ENCODE measurements at places on chromosomes 13 and 19. TPM values are rescaled to one million over a fixed set of nuclear protein-coding genes. Genes with fewer than 3 reads are reported as not detected.

- H3K36me3 ChIP-seq = peaks cover 63% of the 10 kb centered on the region
- H3K4me1 ChIP-seq = no peaks in the 10 kb centered on the region
- H3K27me3 ChIP-seq = no peaks in the 10 kb centered on the region
- no peak overlapping the region for H3K4me3 ChIP-seq
- no peak overlapping the region for H3K27ac ChIP-seq
These were observed 29.4 kb downstream of the ERCC5 start for GRCh38 chr13:102875256-102875655.

GRCh38 chr13:113927661-113928581 is 46.0 kb downstream of the C13orf46 start:
- no peak overlapping the region for H3K4me3 ChIP-seq
- H3K27me3 ChIP-seq = no peaks in the 10 kb centered on the region
- H3K4me1 ChIP-seq = peaks cover 26% of the 10 kb centered on the region
- DNase-seq = peak; percentile 85
- no peaks in the 10 kb centered on the region for H3K36me3 ChIP-seq

DNA sequence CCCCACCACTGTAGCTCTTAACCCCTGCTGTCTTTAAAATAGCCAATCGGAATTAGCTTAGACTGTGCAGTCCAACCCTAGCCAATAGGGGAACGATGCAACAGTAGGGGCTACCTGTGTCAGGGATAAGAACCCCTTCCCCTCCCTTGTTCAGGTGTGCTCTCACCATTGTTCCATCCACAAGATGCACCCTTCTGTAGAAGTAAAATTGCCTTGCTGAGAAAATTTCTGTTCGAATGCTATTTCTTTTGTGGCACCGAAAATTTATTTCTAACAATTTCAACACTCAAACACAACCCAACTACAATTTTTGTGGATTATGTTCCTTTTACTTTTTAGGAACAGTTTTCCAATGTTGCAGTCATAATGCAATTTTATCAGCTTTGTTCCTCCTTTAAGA is 3.6 kb upstream of the ZNF583 start:
- no peak overlapping the region for H3K4me3 ChIP-seq
- H3K36me3 ChIP-seq = peaks cover 4% of the 10 kb centered on the region
- no peaks in the 10 kb centered on the region for H3K27me3 ChIP-seq

DNA sequence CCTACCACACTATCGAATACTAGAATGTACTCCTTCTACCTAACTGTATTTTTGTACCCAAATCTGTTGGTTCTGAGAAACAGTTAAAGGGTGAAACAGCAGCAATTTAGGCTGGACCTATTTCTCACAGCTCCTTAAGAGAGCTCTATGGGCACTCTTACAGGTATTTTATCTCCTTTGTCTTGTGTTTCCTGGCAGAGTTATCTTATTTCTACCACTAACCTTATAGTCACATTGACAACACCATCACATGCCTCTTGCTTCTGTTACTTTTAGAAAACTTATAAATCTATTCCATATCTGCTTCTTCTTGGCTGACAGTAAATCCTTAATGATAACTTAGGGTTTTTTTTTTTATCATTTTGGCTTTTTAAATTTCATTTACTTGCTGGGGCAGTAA is 130.7 kb downstream of the MYO16 start:
- H3K4me1 ChIP-seq = no peaks in the 10 kb centered on the region
- no peak overlapping the region for H3K27ac ChIP-seq
- DNase-seq = no peak
- no peaks in the 10 kb centered on the region for H3K27me3 ChIP-seq
- H3K4me3 ChIP-seq = no peak overlapping the region

DNA sequence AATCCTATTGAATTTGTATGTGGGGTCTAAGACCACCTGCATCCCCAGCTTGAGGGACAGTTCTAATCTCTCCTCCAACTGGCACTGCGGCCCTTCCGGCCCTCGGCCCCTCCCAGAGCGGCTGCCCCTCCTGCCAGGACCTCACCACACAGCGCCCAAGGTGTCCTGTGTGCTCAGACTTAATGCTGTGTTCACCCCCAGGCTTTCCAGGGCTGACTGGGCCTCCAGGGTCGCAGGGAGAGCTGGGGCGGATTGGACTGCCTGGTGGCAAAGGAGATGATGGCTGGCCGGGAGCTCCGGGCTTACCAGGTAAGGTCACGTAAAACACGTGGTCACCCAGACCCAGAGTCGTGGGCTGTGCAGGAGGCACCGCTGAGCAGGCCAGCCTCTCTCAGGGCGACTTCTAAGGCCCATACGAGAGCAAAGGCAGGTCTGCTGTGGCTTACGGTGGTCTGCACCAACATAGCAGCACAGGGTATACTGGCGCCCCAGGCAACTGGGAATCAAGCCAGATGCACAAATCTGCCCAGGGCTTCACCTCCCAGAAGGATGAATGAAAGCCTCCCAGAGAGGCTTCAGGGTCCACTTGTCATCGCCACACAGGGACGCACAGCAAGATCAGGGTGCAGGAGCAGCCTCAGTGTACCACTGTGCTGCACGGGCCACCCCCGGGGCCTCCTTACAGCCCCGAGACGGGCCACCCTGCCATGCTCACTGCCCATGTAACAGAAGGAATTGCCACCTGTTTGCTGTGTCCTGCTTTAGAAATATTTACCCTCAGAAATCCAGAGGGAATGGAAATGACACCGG is 69.4 kb downstream of the RAB20 start:
- peaks cover 83% of the 10 kb centered on the region for H3K36me3 ChIP-seq
- H3K4me1 ChIP-seq = no peaks in the 10 kb centered on the region
- no peaks in the 10 kb centered on the region for H3K27me3 ChIP-seq
- DNase-seq = no peak
- no peak overlapping the region for H3K4me3 ChIP-seq

- H3K4me3 ChIP-seq = no peak overlapping the region
- no peaks in the 10 kb centered on the region for H3K4me1 ChIP-seq
- no peak for DNase-seq
- H3K27ac ChIP-seq = no peak overlapping the region
These were observed 2.3 kb downstream of the U2AF2 start for GRCh38 chr19:55656988-55657747.

GRCh38 chr13:97189928-97190327 is 32.2 kb upstream of the MBNL2 start:
- no peaks in the 10 kb centered on the region for H3K4me1 ChIP-seq
- no peaks in the 10 kb centered on the region for H3K27me3 ChIP-seq
- no peak overlapping the region for H3K4me3 ChIP-seq
- no peak overlapping the region for H3K27ac ChIP-seq

- H3K36me3 ChIP-seq = no peaks in the 10 kb centered on the region
- no peak overlapping the region for H3K27ac ChIP-seq
- no peaks in the 10 kb centered on the region for H3K27me3 ChIP-seq
- no peaks in the 10 kb centered on the region for H3K4me1 ChIP-seq
- H3K4me3 ChIP-seq = no peak overlapping the region
- no peak for DNase-seq
These were observed 7.4 kb upstream of the ZNF428 start for GRCh38 chr19:43626838-43627237.

- H3K27me3 ChIP-seq = no peaks in the 10 kb centered on the region
- no peaks in the 10 kb centered on the region for H3K4me1 ChIP-seq
- no peak overlapping the region for H3K27ac ChIP-seq
- no peak overlapping the region for H3K4me3 ChIP-seq
These were observed 79.8 kb downstream of the ATP11A start for GRCh38 chr13:112769615-112770014.

DNA sequence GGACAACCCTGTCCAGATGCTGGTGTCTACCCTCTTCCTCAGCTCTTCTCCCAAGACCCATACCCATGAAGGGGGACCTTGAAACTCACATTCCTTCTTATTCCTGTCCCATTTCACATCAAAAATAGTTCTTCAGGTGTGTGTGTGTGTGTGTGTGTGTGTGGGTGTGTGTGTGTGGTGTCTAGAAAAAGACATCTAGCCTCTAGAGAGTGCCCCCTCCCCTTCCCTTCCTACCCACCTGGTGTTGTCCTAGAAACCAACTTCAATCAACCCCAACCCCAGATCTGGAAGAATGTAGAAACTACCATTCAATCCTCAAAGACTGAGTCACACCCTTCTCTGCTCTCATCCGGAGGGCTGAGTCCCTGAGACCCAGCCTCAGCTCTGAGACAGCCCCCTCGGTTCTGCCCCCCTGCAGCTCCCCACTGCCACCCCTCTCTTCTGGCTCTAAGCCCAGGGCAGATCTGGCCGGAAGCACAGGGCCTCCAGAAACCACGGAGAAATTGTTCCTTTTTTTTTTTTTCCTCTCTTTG is 3.5 kb downstream of the KCNN4 start:
- no peak overlapping the region for H3K27ac ChIP-seq
- no peaks in the 10 kb centered on the region for H3K36me3 ChIP-seq
- peaks cover 13% of the 10 kb centered on the region for H3K4me1 ChIP-seq
- H3K4me3 ChIP-seq = no peak overlapping the region
- no peak for DNase-seq

DNA sequence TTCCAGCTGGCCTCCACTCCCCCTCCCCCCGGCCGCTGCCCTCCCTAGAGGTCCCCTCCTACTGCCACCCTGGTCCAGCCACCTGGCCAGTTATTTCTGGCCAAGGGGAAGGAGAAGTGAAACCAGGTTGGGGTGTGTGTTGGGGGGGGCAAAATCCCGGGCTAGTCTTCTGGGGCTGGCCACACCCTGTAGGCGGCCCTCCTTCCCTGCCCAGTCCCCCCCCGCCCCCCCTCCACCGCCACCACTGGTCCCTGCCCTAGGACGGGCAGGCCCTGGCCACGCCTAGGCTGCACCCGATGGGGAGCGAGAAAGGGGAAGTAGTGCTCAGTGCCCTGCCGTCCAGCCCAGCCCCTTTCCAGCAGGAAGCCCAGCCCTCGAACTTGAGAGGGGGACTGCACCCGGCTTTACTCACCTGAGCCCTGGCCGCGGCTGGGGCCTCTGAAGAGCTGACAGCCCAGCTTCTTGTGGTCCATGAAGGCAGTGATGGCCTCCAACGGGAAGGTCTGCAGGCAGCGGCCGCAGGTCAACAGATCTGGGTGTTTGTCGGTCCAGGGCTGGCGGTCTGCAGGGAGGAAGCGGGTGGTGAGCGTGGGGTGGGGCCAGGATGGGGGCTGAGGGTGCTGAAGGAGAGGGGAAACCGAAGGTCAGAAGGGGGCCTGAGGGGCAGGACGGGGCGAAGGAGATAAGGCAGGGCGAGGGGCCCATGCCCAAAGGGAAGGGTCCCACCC is 813 bp downstream of the ZNF296 start:
- H3K36me3 ChIP-seq = peaks cover 3% of the 10 kb centered on the region
- H3K27ac ChIP-seq = peak overlapping the region; percentile 49
- H3K4me3 ChIP-seq = peak overlapping the region; percentile 46
- DNase-seq = peak; percentile 78
- H3K4me1 ChIP-seq = no peaks in the 10 kb centered on the region

DNA sequence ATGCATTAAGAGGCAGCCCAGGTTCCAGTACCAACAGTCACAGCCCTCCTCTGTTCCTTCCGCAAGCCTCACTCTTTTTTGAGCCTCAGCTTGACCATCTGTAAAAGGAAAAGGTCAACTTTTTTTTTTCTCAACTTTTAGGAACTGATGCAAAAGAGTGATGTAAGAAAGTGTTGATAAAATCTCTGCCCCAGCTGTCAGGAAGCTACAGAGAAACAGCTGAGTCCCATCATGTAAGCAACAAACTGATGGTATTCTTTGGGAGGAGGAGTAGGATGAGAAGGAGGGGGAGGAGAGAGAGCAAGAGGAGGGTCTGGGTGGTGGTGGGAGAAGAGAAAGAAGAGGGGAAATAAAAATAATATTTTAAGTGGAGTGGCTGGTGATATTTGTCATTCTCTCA is 233.9 kb upstream of the TSHZ3 start:
- no peaks in the 10 kb centered on the region for H3K36me3 ChIP-seq
- no peak overlapping the region for H3K4me3 ChIP-seq
- DNase-seq = peak; percentile 3
- no peaks in the 10 kb centered on the region for H3K4me1 ChIP-seq
- no peaks in the 10 kb centered on the region for H3K27me3 ChIP-seq
- H3K27ac ChIP-seq = no peak overlapping the region

GRCh38 chr13:73397496-73398305 is 338.9 kb downstream of the KLF5 start:
- H3K27me3 ChIP-seq = no peaks in the 10 kb centered on the region
- no peaks in the 10 kb centered on the region for H3K4me1 ChIP-seq
- no peak overlapping the region for H3K4me3 ChIP-seq
- H3K27ac ChIP-seq = no peak overlapping the region

GRCh38 chr13:51000571-51001260 is 91.1 kb downstream of the RNASEH2B start:
- no peaks in the 10 kb centered on the region for H3K4me1 ChIP-seq
- no peak overlapping the region for H3K27ac ChIP-seq
- no peaks in the 10 kb centered on the region for H3K27me3 ChIP-seq
- no peaks in the 10 kb centered on the region for H3K36me3 ChIP-seq
- DNase-seq = peak; percentile 78
- no peak overlapping the region for H3K4me3 ChIP-seq

DNA sequence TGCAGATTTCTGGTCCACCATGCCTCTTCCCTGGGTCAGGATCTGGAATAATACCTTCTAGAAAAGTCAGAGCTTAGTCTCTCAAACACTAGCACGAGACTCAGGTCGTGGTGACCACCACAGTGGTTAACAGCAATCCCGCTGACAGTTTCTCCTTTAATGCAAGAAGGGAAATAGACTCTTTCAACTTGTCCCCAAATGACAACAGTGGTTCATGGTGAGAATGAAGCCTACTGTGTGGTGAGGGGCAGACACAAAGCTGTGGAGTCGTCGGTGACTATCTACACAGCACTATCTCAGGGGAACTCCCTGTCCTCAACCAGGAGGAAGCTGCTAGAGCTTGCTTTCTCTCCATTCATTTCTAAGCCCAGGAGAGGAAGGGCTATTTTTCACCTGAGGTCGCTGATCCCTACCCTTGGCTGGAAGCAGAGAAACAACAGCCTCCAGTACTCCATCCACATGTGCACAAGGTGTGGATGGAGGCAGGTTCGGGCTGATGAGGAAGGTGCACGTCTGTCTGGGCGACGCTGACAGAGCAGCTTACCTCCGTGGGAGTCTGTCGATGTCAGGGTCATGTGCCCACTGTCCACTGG is 72.4 kb downstream of the STK24 start:
- no peaks in the 10 kb centered on the region for H3K36me3 ChIP-seq
- no peaks in the 10 kb centered on the region for H3K27me3 ChIP-seq
- H3K4me3 ChIP-seq = no peak overlapping the region

- no peaks in the 10 kb centered on the region for H3K27me3 ChIP-seq
- no peak overlapping the region for H3K4me3 ChIP-seq
- no peak for DNase-seq
- H3K4me1 ChIP-seq = no peaks in the 10 kb centered on the region
- H3K27ac ChIP-seq = no peak overlapping the region
These were observed 135.1 kb downstream of the GPC6 start for GRCh38 chr13:93361703-93362102.

GRCh38 chr19:48741129-48741999 is 954 bp upstream of the RASIP1 start:
- no peak overlapping the region for H3K4me3 ChIP-seq
- H3K4me1 ChIP-seq = no peaks in the 10 kb centered on the region
- DNase-seq = no peak
- H3K27ac ChIP-seq = peak overlapping the region; percentile 45

C19orf85 gene
- not detected for total RNA-seq

PGLYRP2 gene
- total RNA-seq = not detected

REEP6 gene
- total RNA-seq = 1.6 TPM

MBD3L2 gene
- not detected for total RNA-seq

MEDAG gene
- total RNA-seq = 16.3 TPM

FAM216B gene
- total RNA-seq = not detected

PLPPR2 gene
- total RNA-seq = 22.0 TPM
